ENCODE measurements at places on chromosomes 3 and 15.

GRCh38 chr15:29334544-29334943, 64.9 kb upstream of the NSMCE3 start:
- DNase-seq = no peak

GRCh38 chr3:124316034-124316287, 324.0 kb upstream of the ROPN1 start:
- DNase-seq = no peak

DNA sequence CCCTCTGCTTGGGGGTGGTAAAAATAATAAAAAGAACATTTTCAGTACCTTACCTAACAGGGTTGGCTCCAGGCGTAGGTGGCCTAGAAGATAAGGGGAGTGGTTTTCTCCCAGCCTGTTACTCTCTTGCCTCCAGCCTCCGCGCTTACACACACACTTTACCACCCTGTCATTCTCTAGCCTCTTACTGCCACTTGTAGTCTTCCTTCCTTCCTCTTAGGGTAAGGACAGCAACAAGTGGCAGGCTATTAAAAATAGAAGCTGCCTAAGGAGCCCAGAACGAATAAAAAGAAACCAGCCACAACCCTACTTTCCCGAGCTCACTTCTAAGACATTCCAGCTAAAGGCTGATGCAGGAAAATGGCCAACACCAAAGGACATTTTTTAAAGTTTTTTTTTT, 9.6 kb upstream of the LIPH start:
- DNase-seq = no peak

DNA sequence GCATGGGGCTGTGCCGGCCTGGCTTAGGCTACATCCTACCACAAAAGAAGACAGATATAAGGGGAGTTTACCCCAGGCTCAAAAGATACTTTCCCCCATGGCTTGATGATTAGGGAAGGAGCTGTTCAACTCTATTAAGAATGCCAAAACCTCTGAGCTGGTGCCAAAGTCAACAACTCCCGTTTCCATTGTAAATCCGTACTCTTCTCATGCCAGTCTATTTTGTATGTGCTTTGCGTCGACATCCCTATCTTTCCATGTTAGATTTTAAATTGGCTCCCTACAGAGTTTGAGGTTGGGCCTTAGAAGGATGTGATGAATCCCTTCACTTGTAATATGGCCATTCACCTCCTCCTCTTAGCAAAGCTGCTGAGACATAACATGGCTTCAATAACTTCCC, 46.9 kb downstream of the RLBP1 start:
- no peak for DNase-seq

GRCh38 chr3:127848131-127849129, 26.1 kb upstream of the MGLL start:
- no peak for DNase-seq

GRCh38 chr3:122258757-122259371, 66.2 kb upstream of the CSTA start:
- DNase-seq = peak; percentile 49

GRCh38 chr3:10515884-10516495, 10.6 kb upstream of the ATP2B2 start:
- no peak for DNase-seq
